ENCODE measurements at places on chromosomes 6 and 20. TPM values are rescaled to one million over a fixed set of nuclear protein-coding genes. Genes with fewer than 3 reads are reported as not detected.

DNA sequence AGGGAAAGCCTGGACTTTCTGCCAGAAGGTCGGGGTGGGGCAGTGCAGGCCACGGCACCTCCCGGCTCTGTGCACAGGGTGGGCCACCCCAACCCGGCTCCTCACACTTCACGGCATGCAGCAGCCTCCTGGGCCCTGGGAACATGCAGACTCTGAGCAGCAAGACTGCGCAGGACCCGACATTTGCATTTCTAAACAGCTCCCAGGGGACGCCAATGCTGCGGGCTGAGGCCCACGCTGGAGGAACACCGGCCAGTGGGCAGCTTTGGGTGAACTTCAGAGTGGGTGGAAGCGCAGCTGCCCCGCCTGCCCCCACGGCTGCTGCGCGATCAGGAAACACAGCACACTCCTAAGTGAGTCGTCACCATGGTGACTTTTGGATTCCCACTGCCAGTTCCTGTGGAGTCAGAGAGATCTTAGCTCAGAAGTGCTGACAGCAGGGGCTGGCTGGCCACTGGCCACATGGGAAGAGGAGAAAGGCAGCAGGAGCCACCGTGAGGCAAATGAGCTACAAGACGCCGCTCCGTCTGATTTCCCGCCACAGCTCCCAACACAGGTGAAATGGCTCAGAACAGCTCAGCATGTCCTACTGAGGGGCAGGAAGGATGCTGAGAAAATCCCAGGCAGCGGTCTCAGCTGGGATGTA is 52.1 kb downstream of the RNASET2 start:
- DNase-seq, result no peak

- no peak for DNase-seq
These were observed 706.5 kb upstream of the MAN1A1 start for GRCh38 chr6:120056085-120056484.

GRCh38 chr6:166836785-166837718 is 119.3 kb downstream of the RNASET2 start:
- no peak for DNase-seq

Gene CTCFL
- total RNA-seq, result not detected

Gene CST4
- not detected for total RNA-seq

DNA sequence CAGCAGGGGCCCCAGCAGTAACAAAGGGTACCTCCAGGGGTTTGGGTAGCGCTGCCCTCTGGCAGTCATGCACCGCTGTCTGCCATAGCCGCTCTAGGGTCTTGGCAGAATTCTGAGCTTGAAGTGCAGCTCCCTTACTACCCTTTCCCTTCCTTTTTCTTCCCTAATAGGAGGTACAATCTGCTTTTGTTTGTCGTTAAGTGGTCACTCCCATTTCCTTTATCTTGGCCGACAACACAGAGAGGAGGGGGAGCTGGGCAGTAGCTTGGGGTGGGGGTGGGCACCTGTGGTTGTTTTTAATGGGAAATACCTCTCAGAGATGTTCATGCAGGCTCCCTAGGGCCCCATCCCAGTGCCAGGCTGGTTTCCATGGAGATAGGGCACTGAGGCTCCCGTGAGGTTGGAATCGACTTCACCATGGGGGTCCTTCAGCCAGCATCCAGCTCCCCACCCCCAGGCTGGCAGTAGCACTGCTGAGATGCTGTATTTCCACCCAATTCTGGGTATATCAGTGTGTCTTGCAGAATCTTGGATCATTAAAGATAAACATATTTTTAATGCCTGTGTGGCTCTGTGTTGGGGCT is 18.6 kb downstream of the CCDC167 start:
- no peak for DNase-seq

DNA sequence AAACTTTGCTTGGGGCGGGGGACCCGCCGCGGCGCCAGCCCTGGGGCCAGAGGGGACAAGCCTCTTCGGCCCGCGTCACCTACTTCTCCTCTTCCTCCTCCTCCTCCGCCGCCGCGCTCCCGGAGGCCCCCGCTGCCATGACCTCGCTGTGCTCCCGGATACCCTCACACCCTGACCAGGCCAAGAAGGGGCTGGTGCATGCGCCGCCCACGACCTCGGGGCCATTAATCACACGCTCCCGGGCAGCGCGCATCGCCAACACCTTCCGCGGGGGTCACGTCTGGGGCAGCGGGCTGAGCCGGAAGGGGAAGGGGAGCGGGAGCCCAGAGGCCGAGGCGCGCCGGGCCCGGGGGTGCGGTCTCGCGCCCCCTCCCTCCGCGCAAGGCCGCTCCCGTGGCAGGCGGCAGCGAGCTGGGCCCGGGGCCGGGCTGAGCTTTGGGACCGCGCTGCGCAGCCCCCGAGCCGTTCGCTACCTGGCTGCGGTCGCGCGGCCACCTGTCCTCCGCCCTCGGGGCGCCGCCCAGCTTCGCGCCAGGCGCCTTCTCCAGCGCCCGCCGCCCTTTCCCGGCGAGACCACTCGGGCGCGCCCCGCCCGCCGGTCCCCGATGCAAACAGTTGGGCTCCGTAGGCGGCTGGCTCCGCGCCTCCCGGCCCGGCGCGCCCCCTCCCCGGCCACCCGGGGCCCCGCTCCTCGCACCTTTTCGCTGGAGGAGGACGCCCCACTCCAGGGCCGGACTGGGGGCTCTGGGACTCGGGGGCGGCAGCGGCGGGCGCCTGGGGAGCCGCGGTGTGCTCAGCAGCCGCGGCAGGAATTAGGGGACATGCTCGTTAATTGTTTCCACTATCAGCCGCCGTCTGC is 575 bp upstream of the CNR1 start:
- no peak for DNase-seq

Gene PRPH2
- total RNA-seq, result 0.27 TPM

GRCh38 chr6:128172752-128173682 is 272.2 kb upstream of the THEMIS start:
- DNase-seq, result no peak

DNA sequence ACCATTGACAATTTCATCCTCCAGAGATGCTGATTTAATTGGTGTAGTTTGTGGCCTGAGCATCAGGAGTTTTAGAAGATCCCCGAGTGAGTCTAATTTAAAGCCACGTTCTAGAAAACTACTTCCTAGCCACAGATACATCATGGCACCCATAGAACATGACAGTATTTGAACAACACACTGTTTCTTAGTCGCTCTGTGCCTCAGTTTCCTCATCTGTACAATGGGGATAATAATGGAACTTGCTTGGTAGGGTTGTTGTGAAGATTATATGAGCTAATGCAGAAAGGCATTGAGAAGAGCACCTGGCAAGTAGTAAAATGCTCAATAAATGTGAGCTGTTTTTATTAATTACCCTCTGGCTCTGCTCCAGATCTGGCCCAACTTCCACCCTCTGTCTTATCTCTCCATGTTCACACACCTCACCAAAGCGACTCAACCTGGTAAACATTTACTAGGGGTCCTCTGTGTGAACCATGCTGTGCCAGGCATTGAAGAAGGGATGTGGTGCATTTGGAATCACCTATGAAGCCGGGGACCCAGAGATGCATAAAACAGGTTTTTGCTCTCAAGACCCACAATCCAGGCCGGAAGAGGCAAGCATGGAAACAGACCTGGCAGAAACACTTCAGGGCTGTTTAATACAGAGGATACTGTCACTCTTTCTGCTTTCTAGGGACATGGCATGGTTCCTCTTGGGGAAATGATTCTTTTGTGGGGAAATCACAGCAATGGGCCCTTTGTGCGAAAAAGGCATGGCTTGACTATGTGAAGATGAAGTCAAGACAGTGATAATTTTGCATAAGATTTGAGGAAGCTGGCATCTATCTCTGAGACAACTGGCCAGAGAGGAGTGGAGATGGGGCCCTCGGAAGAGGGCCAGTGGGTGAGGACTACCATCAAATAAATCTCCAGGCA is 16.2 kb upstream of the MRPS18A start:
- no peak for DNase-seq

GRCh38 chr6:169536446-169537170 is 165.2 kb downstream of the WDR27 start:
- no peak for DNase-seq
